ENCODE measurements at places on chromosomes 7 and 10. TPM values are rescaled to one million over a fixed set of nuclear protein-coding genes. Genes with fewer than 3 reads are reported as not detected.

The SPACDR gene
- 1.00 TPM for total RNA-seq

The LRRC61 gene
- total RNA-seq: 32.0 TPM

The CYP2C18 gene
- total RNA-seq: 0.09 TPM

The AKR1B15 gene
- total RNA-seq: not detected

The ZNF25 gene
- total RNA-seq: 4.6 TPM

- H3K4me1 ChIP-seq: no peaks in the 10 kb centered on the region
- DNase-seq: no peak
- H3K4me3 ChIP-seq: no peak overlapping the region
- no peaks in the 10 kb centered on the region for H3K27me3 ChIP-seq
- no peak overlapping the region for H3K27ac ChIP-seq
Observed at GRCh38 chr10:3427347-3427746, 254.8 kb upstream of the PITRM1 start.

- DNase-seq: no peak
- H3K27me3 ChIP-seq: no peaks in the 10 kb centered on the region
- no peaks in the 10 kb centered on the region for H3K4me1 ChIP-seq
- no peak overlapping the region for H3K27ac ChIP-seq
Observed at GRCh38 chr7:31466036-31466435, 47.9 kb upstream of the ITPRID1 start.

DNA sequence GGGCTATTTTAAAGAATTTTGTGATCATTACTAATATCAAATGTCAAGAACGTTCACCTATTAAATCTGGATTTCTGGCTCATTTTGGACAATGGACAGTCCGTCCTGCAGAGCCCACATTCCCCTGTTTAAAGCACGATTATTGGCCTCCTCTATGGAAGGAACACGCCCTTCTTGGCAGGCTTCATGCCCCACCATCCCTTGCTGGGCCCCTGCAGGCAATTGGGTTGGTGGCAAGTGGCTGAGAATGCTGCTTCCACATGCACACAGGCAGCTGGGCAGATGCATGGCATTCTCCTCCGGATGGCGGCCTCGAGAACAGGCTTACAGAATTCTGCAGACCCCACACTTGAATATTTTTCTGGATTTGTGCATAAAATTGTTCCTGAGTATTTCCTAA, 305.8 kb upstream of the MKI67 start:
- no peaks in the 10 kb centered on the region for H3K27me3 ChIP-seq
- no peak overlapping the region for H3K4me3 ChIP-seq
- no peak overlapping the region for H3K27ac ChIP-seq
- DNase-seq: no peak
- no peaks in the 10 kb centered on the region for H3K36me3 ChIP-seq
- H3K4me1 ChIP-seq: no peaks in the 10 kb centered on the region

DNA sequence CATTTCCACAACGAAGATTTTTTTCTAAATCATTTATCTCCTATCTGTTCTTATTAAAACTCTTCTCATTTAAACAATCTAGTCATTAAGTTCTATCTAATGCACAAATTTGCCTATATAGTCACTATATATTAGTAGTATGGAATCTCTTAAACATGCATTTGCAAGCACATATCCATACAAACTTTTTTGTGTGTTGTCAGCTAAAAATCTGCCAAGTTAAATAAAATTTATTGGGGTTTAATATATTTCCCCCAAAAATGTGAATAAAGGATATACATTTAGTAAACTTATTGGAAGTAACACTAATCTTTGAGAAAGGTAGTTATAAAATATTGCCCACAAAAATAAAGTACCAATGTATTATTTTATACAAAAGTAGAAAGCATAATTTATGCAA, 55.3 kb downstream of the ORC5 start:
- DNase-seq: no peak
- no peaks in the 10 kb centered on the region for H3K27me3 ChIP-seq
- H3K36me3 ChIP-seq: no peaks in the 10 kb centered on the region
- no peak overlapping the region for H3K4me3 ChIP-seq
- H3K4me1 ChIP-seq: no peaks in the 10 kb centered on the region
- no peak overlapping the region for H3K27ac ChIP-seq
